ENCODE measurements at places on chromosomes 3 and 15. TPM values are rescaled to one million over a fixed set of nuclear protein-coding genes. Genes with fewer than 3 reads are reported as not detected.

GRCh38 chr3:37295925-37296324 is 121.5 kb upstream of the LRRFIP2 start:
- no peak for DNase-seq

- DNase-seq = no peak
Observed at GRCh38 chr15:70451821-70452653, 311.3 kb downstream of the UACA start.

DNA sequence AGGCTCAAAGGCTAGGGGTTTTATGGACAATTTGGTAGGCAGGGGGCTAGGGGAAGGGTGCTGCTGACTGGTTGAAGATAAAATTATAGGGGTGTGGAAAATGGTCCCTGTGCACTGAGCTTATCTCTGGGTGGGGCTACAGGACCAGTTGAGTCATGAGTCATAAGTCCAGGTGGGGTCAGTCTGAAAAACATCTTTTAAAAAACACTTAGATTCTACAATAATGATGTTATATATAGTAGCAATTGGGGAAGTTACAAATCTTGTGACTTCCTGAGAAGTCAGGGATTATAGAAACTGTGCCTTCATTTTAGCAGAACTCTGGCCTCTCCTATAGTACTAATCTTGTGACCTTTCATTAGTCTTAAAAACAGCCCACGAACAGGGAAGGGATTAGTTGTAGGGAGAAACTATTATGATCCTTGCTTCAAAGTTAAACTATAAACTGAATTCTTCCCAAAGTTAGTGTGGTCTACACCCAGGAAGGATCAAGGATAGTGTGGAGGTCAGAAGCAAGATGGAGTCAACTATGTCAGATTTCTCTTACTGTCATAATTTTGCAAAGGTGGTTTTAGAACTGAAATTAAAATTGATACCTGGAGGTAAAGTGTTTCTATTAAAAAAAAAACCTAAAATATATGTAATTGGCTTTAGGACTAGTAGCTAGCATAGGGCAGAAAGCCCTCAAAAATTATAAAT is 130.1 kb downstream of the P2RY1 start:
- no peak for DNase-seq

Gene CCDC39
- not detected for total RNA-seq

Gene CPEB1
- 1.6 TPM for total RNA-seq
